ENCODE measurements at places on chromosomes 2 and 18.

GRCh38 chr2:108607706-108608301 lies 73.5 kb downstream of the LIMS1 start:
- peak; percentile 80 for DNase-seq

DNA sequence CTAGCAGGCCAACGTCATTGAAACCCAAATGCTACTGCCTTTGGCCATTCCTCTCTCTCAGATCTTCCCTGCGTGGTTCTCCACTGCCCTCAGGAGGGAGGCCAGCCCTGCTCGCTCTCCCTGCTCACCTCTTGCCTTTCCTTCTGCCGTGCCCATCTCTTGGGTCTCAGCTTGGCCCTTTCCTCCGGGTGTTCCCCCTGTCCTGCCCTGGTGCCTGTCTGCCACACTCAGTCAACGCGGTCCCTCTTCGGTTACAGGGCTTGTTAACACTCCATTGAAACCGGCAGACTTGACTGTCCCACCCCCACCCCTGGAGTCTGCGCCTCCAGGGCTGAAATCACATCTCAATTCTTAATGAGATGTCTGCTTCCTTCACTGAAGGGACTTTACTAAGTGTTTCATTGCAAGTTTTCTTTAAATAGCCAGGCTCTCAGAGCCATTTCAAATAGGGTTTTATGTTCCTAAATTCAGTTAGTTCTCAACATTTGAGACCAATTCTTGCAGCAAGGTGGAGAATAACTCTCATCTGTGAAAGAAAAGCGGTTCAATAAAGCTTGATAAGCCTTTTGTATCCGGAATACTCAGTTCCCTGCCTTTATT lies 237.6 kb downstream of the DYSF start:
- DNase-seq, result no peak

DNA sequence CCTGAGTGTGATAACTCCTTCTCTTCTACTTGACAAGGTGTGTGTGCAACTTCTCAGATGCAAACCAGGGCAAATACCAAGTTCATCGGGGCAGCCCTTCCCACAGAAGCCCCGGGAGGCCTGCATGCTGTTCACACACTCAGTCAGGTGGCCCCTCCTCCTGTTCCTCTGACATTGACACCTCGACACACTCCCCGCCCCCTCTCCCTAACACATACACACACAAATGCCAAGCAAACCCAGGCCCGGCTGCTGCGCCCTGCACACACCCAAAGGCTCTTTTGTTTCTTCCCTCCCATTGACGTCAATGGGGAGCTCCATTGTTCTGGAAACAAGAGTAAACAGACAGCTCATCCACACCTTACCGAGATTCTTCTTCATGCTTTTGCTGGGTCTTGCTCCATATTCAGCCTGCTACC lies 1.7 kb upstream of the PER2 start:
- DNase-seq, result no peak

- no peak for DNase-seq
These were observed 209.8 kb downstream of the KCNJ3 start for GRCh38 chr2:154908327-154908726.

GRCh38 chr2:205051417-205051816 lies 506.1 kb downstream of the PARD3B start:
- DNase-seq, result no peak

- DNase-seq, result no peak
These were observed 194.4 kb upstream of the ID2 start for GRCh38 chr2:8487461-8487932.

DNA sequence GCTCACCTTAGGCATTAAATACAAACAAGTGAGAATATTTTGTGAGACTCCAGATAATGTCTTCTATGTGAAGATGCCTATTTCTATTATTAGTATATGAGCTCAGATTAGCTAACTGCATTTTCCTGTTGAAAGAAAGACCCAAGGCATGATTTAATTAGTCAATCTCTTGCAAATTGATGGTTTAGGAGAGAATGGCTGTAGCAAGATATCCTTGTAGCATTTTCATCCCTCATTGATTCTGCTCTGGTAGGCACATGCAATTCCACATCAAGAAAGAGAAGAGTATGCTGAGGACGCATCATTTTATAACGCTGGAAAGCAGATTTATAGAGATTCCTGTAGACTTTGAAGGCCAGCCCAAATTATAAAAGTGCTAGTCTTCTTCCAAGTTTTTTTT lies 332.0 kb downstream of the SOX11 start:
- DNase-seq, result no peak

DNA sequence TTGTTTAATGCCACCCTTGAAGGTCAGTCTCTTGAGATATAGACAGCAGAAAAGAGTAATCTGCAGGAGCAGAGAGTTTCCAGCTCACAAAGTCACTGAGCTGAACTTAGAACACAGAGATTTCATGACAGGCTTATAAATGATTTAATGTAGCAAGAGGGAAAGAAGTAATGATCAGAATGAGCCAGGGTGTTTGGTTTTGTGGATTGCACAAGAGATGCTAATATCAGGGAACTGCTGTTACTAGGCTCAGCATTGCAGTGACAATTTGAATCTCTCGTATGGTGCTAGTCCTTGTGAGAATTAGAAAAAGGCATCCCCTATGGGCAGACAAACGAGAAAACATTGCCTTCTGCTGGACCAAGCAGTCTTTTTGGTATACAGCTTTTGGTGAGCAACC lies 61.7 kb upstream of the ITGB6 start:
- no peak for DNase-seq

GRCh38 chr2:218721934-218722333 lies 11.3 kb downstream of the TTLL4 start:
- no peak for DNase-seq

DNA sequence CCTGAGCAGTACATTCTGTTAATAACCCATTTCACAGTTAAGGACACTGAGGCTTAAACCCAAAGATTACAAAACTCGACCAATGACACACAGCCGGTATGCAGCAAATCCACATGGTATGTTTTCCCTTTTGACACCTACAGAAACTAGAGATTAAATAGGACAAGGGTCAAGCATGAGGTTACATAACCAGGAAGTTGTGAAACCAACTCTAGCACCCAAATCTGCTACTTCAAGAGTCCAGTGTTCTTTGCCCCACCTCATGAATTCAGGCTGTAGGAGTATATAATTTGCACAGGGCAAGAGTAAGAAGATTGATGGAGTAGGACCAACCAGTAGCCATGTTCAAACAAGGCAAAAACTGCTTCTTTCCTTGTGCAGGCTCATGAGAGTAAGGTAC lies 249.8 kb downstream of the BCL11A start:
- no peak for DNase-seq

DNA sequence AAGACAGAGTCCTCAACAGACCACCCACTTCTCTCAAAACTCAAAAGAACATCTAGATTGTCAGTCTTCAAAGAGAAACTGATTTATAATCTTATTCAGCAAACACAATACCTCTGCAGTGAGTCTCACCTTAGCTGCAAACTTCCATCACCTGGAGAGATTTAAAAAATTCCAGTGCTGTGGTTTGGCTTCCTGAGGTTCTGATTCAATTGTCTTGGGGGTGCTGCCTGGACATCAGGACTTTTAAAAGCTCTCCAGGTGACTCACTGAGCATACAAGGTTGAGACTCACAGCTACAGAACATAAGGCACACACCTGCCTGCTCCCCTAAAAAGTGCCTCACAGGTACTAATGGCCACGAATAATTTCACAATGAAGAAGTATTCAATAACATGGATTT lies 40.3 kb downstream of the RNF152 start:
- DNase-seq, result no peak

DNA sequence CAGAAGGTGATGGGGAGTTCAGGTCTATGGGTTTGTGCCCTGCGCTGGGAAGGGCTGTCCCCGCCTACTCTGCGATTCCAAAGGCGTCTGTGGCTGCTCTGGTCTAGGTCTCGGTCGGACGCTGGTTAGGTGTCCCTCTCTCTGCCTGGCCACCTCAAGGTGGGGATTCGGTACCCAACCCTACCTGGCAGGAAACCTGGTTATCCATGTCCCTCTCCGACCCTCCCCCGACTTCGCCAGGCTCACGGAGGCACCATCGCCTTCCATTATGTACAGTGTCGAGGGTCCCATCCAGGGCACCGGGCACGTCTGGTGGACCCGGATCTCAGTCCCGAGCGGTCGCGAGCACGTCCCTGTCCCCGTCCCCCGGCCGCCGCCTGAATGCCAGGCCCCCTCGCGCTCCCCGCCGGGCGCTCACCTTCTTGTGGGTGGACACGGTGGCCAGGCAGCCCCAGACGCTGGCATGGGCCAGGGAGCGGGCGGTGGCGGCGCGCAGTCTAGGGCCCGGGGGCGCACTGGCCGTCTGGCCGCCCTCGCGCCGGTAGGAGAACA lies 628 bp downstream of the CREG2 start:
- DNase-seq, result no peak

GRCh38 chr2:11499081-11499743 lies 33.3 kb upstream of the E2F6 start:
- DNase-seq, result no peak

GRCh38 chr2:21270708-21271122 lies 146.9 kb downstream of the TDRD15 start:
- DNase-seq, result no peak

All from NCI-H1694 treated with DMSO at 0.1 percent for 48 hours (cell line).